ENCODE measurements at places on chromosomes 5 and 9.

DNA sequence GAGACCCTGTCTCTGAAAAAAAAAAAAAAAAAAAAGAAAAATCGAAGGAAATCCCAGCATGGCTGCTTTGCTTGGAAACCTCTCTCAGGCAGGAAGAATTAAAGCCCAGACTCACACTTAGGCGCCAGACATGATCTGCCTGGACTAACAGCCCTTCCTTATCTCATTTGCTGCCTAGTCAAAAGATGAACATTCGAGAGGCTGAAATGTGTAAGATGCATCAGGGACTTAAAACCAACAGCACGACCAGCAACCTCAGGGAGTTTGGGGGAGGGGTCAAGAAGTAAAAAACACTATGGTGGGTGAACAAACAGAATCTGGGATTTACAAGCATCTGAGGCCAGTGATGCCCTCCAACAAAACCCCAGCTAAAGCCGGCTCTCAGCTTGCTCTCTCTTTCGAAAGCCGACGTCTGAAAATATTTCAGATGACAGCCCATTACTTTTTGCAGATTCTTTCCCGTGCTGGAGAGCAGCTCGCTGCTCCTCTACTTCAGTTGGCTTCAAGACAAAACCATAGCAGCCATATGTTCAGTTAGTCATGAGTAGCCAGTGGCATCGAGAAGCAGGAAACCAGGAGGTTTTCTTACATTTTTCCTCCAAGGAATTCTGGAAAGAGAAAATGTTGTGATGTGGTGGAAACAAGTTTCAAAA lies 249.9 kb downstream of the MARCHF11 start:
- H3K4me1 ChIP-seq, result peaks cover 4% of the 10 kb centered on the region
- peak; percentile 55 for DNase-seq
- H3K36me3 ChIP-seq, result no peaks in the 10 kb centered on the region
- no peaks in the 10 kb centered on the region for H3K27me3 ChIP-seq

DNA sequence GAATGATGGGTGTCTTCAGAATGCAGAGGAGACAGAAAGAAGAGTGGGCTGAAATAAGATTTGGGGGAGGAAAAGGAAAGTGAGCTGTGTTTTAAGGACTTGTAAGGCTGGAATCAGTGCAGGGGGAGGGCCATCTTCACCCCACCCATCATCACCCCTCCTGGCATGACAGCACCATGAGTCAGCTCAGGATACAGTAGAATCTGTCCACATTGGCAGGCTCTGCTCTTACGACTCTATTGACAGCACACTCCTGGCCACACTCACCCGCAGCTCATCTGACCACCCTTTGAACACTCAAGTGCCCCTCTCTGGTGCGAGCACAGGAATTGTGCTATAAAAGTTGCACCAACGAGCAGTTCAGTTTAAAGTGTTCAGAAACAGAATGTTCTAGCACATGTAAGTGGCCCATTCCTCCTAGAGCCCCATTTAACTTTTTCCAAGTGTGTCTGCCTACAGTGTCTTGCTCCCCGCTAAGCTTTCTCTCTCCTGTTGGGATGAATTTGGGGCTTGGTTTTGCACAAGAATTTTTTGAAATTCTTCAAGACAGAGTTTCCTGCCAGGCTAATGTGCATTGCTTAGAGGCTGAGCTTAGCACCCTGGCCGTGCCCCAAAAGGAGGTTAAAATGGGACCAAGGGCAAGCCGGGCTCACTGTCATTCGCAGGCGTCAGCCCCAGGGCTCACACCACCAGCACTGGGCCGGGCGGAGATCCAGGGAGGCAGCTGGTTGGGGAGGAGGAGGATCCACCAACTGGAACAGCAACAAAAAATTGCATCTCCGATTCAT lies 12.0 kb downstream of the ADRA1B start:
- DNase-seq, result no peak
- peaks cover 2% of the 10 kb centered on the region for H3K4me1 ChIP-seq
- H3K27me3 ChIP-seq, result no peaks in the 10 kb centered on the region
- H3K27ac ChIP-seq, result no peak overlapping the region
- no peak overlapping the region for H3K4me3 ChIP-seq
- no peaks in the 10 kb centered on the region for H3K36me3 ChIP-seq

DNA sequence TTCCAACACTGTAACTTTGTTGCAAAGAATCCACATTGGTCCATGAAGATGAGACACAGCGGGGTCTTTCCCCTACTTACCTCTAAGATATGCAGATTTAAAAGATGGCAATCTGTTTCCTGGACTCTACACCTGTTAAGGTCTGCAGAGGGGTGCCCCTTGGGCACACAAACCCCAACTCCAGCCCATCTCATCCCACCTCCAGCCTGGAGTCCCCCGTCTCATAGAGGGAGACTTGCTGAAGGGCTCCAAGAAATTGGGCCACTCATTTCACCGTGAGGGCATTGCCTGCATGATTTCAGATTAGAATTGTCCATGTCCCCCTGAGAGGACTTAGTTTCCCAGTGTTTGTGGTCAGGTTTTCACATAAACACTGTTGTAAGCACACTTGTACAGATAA lies 365.7 kb downstream of the IRX2 start:
- no peak for DNase-seq
- no peak overlapping the region for H3K27ac ChIP-seq
- H3K4me3 ChIP-seq, result no peak overlapping the region
- no peaks in the 10 kb centered on the region for H3K36me3 ChIP-seq
- no peaks in the 10 kb centered on the region for H3K27me3 ChIP-seq
- no peaks in the 10 kb centered on the region for H3K4me1 ChIP-seq

GRCh38 chr5:3343211-3343610 lies 252.4 kb upstream of the IRX1 start:
- H3K27me3 ChIP-seq, result no peaks in the 10 kb centered on the region
- H3K27ac ChIP-seq, result no peak overlapping the region
- DNase-seq, result no peak
- H3K36me3 ChIP-seq, result no peaks in the 10 kb centered on the region
- H3K4me1 ChIP-seq, result no peaks in the 10 kb centered on the region

DNA sequence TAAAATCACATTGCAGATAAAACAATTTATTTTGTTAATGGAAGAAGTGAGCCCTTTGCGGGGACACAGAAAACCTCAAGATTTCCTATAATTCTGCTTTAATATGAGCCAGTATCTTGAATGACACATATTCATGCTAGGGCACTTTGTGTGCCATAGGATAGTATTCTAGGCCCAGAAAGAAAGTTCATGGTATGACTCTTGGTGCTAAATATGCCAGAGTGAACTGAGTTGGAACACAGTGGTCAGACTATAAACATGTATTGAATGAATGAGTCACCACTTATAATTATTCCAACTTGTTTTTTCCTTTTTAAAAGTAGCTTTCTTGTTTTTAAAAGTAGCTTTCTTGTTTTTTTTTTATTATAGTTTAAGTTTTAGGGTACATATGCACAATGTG lies 46.0 kb downstream of the ADAMTS19 start:
- no peak for DNase-seq
- H3K4me3 ChIP-seq, result no peak overlapping the region
- H3K36me3 ChIP-seq, result no peaks in the 10 kb centered on the region
- no peak overlapping the region for H3K27ac ChIP-seq
- no peaks in the 10 kb centered on the region for H3K4me1 ChIP-seq
- no peaks in the 10 kb centered on the region for H3K27me3 ChIP-seq

Data from mesendoderm (in vitro differentiated cells).